Astrocyte (in vitro differentiated cells and primary cell): ENCODE measurements at places on chromosomes 4 and X. TPM values are rescaled to one million over a fixed set of nuclear protein-coding genes. Genes with fewer than 3 reads are reported as not detected.

DNA sequence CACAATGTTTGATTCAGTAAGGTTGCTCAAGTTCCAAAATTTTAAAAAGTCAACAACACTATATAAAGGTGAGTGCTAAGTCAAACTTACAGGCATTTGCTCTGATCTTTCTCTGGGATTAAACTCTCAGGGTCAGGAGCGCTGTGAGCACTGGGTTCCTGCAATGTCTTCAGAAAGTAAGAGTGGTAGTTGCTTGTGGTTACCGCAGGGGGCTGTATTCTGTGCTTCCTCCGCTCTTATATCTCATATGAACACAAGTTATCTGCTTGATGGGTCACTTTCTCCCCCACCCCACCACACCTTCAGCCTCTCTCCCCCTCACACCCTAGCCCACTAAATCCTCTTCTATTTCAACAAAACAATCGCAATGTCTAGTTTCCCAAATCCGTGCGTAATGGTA, 116.4 kb upstream of the IGSF1 start:
- no peak for DNase-seq

The PRDM5 gene
- 5.3 and 6.5 TPM in 2 replicates for total RNA-seq

GRCh38 chrX:12872741-12873140, 5.9 kb downstream of the TLR7 start:
- no peak for DNase-seq

The TEC gene
- total RNA-seq = 0.61 and 0.91 TPM in 2 replicates

DNA sequence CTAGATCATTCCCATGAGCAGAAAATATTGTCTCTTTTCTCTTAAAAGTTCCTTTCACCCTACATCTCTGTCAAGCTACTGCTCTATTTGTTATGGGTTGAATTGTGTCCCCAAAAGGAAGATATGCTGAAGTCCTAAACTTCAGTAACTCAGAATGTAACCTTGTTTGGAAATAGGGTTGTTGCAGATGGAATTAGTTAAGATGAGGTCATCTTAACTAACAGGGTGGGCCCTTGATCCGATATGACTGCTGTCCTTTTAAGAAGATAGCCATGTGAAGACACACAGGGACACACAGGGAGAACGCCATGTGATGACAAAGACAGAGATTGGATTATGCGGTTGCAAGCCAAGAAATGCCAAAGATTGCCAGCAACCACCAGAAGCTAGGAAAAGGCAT, 12.8 kb upstream of the SLC39A8 start:
- no peak for DNase-seq

- DNase-seq = no peak
Observed at GRCh38 chr4:14856934-14857235, 145.4 kb upstream of the CPEB2 start.

DNA sequence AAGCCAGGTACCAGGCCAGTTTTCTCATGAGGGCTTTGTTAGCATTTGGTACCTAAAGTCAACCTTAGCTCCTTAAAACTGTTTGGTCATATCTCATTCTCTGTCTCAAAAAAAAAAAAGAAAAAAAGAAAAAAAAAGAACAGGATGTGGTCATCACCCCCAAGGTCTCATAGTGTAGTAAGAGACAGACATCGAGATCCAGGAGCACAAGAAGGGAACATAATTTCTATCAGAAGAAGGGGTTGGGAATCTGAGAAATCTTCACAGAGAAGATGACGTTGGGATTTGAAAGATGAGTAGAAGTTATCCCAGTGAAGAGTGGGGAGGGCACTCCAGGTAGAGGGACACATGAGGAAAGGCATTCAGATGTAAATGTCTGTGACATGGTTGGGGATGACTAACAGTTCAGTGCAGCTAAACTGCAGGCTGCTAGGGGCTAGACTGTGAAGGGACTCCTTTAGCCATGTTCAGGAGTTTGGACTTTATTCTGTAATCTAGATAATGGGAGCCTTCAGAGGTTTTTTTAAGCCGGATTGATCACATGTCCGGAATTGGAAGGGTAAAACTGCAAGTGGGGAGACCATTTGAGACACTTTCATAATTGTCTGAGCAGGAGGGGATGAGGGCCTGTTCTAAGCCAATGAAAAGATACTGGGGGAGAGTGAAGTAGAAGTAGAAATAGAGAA, 26.9 kb upstream of the GJB1 start:
- no peak for DNase-seq

DNA sequence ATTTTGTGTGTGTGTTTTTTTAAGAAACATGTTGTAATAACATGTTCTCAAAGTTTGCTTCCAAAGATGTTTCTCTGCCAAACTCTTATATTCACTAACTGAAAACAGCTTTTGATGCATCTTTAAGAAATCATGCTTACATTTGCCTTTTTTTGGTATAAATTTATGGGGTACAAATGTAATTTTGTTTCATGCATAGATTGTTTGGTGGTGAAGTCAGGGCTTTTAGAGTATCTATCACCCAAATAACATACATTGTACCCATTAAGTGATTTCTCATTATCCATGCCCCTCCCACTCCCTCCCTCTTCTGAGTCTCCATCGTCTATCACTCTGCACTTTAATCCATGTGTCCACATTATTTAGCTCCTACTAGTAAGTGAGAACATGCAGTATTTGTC, 30.8 kb downstream of the SPINK2 start:
- no peak for DNase-seq

- no peak for DNase-seq
Observed at GRCh38 chr4:16056681-16057385, 27.0 kb downstream of the PROM1 start.

DNA sequence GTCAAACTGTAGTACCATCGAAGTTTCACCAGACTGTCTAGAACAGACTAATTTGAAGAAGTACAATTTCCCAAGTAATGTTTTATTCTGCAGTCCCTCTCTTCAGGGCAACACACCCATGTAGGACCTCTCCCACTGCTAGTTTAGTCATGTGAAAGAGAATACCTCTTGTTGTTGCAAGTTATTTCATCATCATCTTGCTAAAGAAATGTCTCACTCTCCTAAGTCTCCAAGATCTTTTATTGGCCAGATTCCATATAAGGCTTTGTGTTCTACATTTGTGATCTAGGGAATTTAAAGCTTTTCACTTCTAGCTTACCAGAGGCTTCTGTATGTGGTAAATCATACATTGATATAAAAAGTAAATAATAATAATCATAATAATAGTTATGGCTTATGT, 745.3 kb upstream of the MAGEB2 start:
- DNase-seq = peak; percentile 33

The BGN gene
- 50.0 and 87.7 TPM in 2 replicates for total RNA-seq

The GAGE13 gene
- not detected in 2 replicates for total RNA-seq

DNA sequence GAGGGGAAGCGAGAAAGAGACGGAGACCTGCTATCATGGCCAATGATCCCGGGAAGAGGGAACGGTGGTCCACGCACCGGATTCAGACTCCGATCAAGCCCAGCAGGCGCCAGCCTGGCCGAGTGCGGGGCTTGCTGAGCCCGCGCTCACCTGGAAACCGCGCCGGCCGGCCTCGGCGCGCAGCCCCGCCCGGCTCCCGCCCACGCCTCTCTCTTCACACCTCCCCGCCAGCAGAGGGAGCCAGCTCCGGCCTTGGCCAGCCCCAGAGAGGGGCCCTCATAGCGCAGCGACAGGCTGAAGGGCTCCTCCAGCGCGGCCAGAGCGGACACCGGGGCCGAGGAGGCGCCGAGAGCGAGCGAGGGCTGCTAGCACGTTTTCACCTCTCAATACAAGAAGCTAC, 36.8 kb upstream of the SPANXN2 start:
- DNase-seq = no peak

GRCh38 chr4:118367872-118368271, 15.1 kb upstream of the PRSS12 start:
- no peak for DNase-seq

- no peak for DNase-seq
Observed at GRCh38 chr4:57081651-57082621, 28.2 kb downstream of the IGFBP7 start.

- DNase-seq = peak; percentile 12
Observed at GRCh38 chr4:185143601-185143969, 519 bp downstream of the SLC25A4 start.

The FRMPD4 gene
- total RNA-seq = 0.19 and 0.54 TPM in 2 replicates

GRCh38 chr4:61446941-61447340, 246.8 kb downstream of the ADGRL3 start:
- no peak for DNase-seq

The VCX2 gene
- not detected in 2 replicates for total RNA-seq

GRCh38 chr4:1565598-1566295, 118.4 kb downstream of the FAM53A start:
- DNase-seq = no peak

DNA sequence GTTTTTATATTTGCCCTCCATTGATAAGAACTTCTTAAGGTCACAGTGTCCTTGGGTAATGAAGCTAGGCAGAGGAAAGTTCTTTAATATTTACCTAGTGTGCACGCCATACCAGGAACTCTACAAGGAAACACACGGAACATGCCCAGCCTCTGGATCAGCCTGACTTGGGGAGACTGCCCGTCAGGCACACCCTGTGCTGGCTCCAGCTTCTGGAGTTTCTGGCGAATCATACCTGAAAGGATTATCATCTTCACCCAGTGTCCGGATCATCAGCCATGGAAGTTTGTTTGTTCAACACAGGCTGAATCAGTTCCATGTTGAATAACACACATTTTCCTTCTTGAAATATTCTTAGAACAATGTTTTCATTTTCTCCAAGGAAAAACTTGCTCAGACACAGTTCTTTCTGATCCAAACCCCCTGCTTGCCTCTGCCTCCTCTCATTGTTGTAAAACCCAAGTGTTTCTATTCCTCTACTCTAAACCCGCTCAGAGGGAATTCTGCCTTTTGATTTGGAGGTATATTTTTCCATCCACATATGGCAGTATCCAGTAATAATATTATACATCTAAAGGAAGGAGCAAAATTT, 176.7 kb downstream of the SHROOM3 start:
- DNase-seq = peak; percentile 53

The CYP2U1 gene
- total RNA-seq = 6.3 and 7.6 TPM in 2 replicates

- DNase-seq = no peak
Observed at GRCh38 chr4:88422403-88422802, 34.5 kb upstream of the HERC5 start.

The RHOH gene
- not detected in 2 replicates for total RNA-seq

DNA sequence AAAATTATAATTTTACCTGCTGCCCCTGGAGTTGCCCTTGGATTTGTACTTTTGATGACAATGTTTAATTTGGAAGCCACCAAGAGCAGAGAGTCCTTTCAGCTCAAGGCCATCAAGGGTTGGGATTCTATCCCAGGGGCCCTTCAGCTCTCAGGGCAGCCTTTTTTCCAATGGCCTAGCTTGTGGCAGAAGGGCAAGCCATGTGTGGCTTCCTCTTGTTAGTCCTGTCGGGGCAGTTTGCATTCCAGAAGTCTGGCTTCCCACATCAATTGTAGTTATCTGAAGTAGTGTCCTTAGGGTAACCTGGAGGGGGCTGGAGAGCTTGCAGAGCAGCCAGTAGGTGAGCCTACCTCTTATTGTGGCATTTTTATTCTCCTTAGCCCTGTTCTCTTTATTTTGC, 569.4 kb downstream of the TRAM1L1 start:
- no peak for DNase-seq

- DNase-seq = no peak
Observed at GRCh38 chr4:118180776-118181175, 146.5 kb downstream of the NDST3 start.

- no peak for DNase-seq
Observed at GRCh38 chrX:9312922-9313867, 151.7 kb upstream of the TBL1X start.

- no peak for DNase-seq
Observed at GRCh38 chr4:88119943-88120342, 38.5 kb downstream of the ABCG2 start.

The KLHL13 gene
- total RNA-seq = 3.1 and 5.6 TPM in 2 replicates

DNA sequence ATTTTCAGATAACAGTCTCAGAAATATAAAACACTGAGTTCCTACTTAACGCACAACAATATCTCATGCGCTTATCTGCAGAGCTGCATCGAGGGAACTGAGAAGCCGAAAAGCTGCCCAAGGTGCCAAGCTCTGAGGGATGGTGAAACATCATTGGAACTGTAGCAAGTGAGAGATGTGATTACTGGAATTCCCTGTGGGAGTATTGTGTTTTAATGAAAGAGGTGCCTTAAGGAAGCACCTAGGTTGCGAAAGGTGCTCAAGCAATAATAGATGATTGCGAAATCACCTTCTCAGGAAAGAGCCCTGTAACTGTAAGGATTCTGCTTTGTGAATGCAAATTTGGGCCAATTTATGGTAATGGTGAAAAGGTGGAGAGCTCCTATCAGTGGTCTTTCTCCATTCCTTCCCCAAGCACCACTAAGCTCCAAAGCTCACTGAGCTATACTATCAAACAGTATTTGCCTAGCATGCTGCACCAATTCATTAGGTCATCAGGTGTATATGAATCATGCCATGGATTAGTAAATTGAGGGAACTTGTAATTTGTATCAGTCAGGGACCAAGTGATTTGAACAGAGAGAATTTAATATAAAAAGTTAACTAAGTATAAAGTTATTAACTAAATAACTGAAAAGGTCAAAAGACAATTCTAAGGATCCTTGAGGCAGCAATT, 59.0 kb upstream of the ATP8A1 start:
- DNase-seq = no peak

DNA sequence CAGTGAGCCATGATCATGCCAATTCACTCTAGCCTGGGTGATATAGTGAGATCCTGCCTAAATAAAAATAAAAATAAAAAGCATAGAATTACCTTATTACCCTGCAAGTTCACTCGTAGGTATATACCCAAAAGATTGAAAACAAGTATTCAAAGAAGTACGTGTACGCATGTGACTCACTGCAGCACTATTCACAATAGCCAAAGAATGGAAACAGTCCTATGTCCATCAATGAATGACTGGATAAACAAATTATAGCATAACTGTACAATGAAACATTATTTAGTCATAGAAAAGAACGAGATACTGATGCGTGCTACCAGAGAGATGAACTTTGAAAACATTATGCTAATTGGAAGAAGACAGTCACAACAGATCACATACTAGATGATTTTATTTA, 204.6 kb upstream of the DIAPH2 start:
- DNase-seq = peak; percentile 34

The SH3D19 gene
- 57.2 and 66.5 TPM in 2 replicates for total RNA-seq

DNA sequence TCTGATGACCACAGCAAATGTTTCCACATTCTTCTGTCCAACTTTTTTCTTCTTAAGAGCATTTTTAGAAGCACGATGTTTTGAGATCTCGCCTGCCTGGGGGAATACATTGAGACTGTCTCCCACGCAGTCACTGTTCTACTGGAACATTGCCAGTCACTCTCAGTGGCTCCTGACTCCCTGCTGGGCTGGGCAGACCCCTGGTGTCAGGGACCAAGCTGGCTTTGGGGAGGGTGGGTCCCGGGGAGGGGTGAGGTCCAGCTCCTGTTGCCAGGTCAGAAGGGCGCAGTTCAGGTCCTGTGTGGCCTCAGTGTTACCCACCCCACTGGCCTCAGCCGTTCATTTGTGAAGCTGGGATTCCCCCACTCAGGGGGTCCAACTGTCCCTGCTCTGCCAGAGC, 18.9 kb upstream of the ABLIM2 start:
- no peak for DNase-seq

The WNK3 gene
- 6.2 and 8.4 TPM in 2 replicates for total RNA-seq

The CTSO gene
- total RNA-seq = 3.7 and 6.5 TPM in 2 replicates

The BEX5 gene
- total RNA-seq = 1.4 and 1.6 TPM in 2 replicates

GRCh38 chrX:132009350-132009749, 13.8 kb upstream of the STK26 start:
- no peak for DNase-seq
